ENCODE measurements at places on chromosomes 6 and 20. TPM values are rescaled to one million over a fixed set of nuclear protein-coding genes. Genes with fewer than 3 reads are reported as not detected.

EHMT2 gene
- 131 TPM for total RNA-seq

DNA sequence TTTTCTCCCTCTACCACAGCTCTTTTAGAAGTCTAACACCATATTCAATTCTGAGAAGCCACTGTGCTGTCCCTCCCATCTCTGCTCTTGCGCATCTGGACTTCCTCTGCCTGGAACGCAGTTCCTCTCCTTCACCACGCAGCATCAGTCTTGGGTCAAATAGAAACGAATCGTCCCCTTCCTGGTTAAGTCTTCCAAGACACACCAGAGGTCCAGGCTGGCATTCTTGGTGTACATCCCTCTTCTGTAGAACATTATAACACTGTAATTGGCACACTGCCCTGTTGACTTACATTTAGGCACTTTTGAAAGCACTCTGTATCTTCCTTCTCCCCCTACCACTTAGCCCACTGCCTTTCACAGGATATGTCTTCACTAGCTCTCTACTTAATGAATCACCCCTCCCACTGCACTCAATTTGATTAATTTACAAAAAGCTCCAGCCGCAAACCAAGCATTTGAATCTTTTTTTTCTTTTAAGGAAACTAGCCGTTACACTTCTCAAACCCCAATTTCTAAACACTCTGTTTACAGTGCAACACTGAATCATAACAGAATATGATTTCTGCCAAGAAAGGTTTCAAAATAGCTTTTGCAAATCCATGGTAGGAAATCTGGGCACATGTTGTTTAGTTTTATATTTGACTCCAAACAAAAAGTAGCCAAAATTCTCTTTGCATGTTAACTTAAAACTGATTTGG, 140.8 kb upstream of the CARMIL1 start:
- peaks cover 20% of the 10 kb centered on the region for H3K4me1 ChIP-seq
- no peaks in the 10 kb centered on the region for H3K27me3 ChIP-seq
- peak overlapping the region; percentile 69 for H3K4me3 ChIP-seq
- peaks cover 5% of the 10 kb centered on the region for H3K36me3 ChIP-seq

- no peak overlapping the region for H3K27ac ChIP-seq
- H3K4me3 ChIP-seq: no peak overlapping the region
- DNase-seq: no peak
- no peaks in the 10 kb centered on the region for H3K36me3 ChIP-seq
- no peaks in the 10 kb centered on the region for H3K4me1 ChIP-seq
These were observed 667.5 kb downstream of the DOK5 start for GRCh38 chr20:55142932-55143331.

RPS10 gene
- 1,887 TPM for total RNA-seq

DNA sequence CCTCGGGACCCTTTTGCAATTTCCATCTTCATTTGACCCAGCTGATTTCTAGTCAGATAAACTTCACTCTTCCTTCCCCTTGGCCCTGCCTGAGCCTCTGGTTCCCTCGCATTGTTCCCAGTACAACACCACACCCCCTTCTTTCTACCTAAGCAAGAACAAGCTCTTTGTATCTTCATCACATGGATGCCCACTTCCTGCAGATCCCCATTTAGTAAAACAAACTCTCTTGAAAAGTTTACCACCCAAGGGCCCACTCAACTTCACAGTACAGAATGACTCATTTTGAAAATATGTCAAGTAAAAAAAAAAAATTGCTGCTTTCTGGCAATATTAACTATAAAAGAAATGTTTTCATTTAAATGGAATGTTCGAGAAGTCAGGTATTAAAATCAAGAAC, 5.2 kb downstream of the FAXC start:
- H3K36me3 ChIP-seq: no peaks in the 10 kb centered on the region
- H3K4me3 ChIP-seq: no peak overlapping the region
- no peak overlapping the region for H3K27ac ChIP-seq
- H3K27me3 ChIP-seq: peaks cover 13% of the 10 kb centered on the region
- DNase-seq: no peak

DNA sequence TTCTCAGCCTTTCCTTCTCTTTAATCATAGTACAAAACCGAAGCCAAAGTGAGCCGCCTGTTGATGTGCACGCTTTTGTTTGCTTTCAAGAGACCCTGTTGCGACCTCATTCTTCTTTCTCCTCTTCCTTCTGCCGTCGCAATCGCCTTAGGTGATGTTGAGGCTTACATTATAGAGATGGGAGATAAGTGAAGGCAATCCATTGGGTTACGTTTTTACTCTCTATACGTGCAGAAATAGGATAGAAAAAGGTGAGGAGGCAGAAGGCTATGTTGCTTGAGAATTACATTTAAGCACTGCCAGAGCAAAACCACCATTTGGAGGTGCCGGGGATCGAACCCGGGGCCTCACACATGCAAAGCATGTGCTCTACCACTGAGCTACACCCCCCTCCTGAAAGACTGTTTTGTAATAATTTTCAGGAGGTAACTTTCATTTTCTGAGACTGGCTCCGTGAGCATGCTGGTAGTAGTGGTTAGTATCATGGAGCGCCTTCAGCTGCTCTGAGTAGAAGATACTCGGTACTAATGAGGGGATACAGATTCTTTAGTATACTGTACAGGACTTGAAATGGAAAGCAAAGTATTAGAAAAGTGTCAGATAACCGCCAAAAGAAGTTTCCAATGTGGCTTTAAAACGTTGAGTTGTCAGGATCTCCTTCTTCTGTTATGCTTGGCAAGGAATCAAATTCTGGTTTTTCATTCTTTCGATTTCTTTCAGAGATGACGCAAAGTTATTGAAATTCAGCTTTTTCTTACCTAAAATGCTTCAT, 165.6 kb downstream of the TRIM27 start:
- H3K36me3 ChIP-seq: peaks cover 12% of the 10 kb centered on the region
- DNase-seq: peak; percentile 86
- peak overlapping the region; percentile 70 for H3K27ac ChIP-seq

- H3K27ac ChIP-seq: no peak overlapping the region
- no peaks in the 10 kb centered on the region for H3K27me3 ChIP-seq
- no peak for DNase-seq
- no peaks in the 10 kb centered on the region for H3K36me3 ChIP-seq
These were observed 76.8 kb upstream of the SIRPG start for GRCh38 chr20:1734269-1734858.

GRCh38 chr20:56634735-56635385, 5.8 kb downstream of the TFAP2C start:
- peaks cover 8% of the 10 kb centered on the region for H3K36me3 ChIP-seq
- DNase-seq: no peak
- H3K4me3 ChIP-seq: no peak overlapping the region
- H3K4me1 ChIP-seq: no peaks in the 10 kb centered on the region

RIPPLY2 gene
- not detected for total RNA-seq

OPN5 gene
- total RNA-seq: not detected

DNA sequence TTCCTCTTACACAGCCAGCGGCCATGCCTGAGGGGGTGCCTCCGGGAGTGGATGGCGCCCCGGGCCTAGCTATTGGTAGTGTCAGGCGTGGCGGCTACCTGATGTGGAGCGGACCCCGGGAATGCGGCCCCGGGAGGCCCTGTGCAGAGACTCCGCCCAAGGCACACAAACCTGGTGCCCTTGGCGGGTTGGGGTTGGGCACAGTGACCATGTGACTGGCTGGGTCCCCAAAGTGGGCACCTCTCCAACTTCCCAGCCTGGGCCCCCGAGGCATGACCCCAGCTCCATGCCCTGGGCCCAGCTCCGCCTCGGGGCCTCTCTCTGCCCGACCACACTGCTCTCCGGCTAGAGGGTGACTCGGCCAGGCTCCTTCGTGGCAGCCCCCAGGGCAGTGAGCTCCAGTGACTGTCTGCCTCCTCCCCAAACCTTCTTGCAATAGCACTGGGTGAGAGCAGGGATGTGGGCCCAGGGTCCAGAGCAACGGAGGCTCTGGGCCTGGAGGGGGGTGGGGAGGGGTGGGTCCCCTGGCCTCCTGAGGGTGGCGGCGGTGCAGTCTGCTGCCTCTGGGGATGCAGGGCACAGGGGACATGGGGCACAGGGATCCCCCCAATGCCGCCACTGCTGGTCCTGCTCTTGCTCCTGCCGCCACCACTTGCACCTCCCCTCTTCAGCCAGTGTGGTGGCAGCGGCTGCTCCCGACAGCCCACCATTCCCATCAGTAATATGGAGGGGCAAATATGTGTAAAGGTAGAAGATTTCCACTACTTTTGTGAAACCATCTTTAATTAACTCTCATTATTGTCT, 942.9 kb upstream of the EPHA7 start:
- H3K27ac ChIP-seq: no peak overlapping the region
- no peak for DNase-seq
- H3K36me3 ChIP-seq: no peaks in the 10 kb centered on the region
- H3K4me3 ChIP-seq: no peak overlapping the region
- no peaks in the 10 kb centered on the region for H3K27me3 ChIP-seq

Data from Calu3 (cell line).